ENCODE measurements at places on chromosomes 5 and 9. TPM values are rescaled to one million over a fixed set of nuclear protein-coding genes. Genes with fewer than 3 reads are reported as not detected.

DNA sequence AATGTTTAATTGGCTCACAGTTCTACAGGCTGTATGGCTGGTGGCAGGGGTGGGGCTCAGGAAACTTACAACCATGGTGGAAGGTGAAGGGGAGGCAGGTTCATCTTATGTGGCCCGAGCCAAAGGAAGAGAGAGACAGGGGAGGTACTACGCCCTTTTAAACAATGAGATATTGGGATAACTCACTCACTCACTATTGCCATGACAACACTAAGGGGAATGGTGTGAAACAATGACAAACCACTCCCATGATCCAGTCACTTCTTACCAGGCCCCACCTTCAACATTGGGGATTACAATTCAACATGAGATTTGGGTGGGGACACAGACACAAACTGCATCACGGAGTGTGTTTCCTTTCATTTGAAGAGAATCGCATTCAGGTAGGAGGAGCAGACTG is 220.9 kb downstream of the GADD45G start:
- no peak for DNase-seq

DNA sequence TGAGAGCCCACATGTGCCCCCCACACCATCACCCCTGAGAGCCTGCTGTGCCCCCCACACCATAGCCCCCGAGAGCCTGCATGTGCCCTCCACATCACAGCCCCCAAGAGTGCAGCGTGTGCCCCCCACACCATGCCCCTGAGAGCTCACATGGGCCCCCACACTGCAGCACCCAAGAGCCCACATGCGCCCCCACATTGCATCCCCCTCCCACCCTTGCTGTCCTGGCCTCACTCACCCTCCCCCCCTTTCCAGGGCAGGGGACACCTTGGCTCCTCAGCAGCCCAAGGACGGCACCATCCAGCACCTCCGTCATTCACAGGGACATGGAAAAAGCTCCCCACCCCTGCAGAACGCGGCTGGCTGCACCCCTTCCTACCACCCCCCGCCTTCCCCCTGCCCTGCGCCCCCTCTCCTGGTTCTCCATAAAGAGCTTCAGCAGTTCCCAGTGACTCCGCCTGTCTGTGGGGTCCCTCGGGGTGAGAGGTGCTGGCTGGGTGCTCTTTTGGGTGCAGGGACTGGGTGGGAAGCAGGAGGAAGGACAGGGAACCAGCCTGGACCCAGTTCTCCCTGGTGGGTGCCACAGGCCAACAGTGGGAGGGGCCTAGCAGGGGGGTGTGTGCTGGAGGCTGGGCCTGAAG is 5.0 kb downstream of the LCN1 start:
- no peak for DNase-seq

GRCh38 chr9:98255061-98255577 is 330 bp downstream of the TBC1D2 start:
- DNase-seq = no peak

DNA sequence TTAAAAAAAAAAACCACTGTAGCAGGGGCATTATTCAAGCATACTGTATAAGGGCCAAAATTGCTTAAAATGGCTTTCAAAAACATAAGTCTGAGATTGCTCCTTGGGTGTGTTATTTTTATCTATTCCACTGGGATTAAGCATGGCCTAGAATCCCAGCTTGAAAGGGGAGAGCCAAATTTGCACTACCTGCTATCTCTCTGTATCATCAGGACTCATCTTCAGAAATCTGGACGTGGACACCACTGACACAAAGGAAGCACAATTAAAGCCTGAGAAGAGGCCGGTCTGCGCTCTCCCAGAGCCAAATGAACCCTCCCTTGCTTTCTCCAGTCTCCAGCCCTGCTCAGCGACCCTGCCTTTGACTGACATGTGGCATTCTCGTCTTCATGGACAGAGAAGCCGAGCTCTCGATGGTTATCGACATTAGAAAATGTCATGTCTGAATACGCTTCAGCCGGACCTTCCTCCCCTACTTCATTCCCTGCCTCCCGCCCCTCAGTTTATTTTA is 151.3 kb downstream of the EBF1 start:
- no peak for DNase-seq

GRCh38 chr5:148477429-148477828 is 93.7 kb downstream of the FBXO38 start:
- no peak for DNase-seq

GRCh38 chr9:127524373-127524772 is 73.1 kb downstream of the LRSAM1 start:
- no peak for DNase-seq

DNA sequence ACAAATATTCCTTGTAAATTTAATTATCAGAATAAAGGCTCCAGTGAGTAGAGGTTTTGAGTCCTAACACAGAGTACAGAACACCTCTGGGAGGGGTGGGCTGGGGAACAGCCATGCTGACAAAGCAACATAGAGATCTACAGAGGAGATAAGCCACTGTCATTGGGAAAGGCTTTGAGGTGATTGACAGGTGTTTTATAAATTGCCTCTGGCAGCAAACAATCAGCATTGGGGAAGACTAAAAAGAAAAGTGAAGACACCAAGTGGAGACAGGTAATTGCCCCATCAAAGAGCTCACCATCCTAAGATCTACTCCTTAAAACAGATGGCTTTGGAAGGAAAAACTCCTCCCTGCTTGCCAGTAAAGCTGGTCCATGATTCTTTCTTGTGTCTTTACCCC is 189.7 kb upstream of the TLE4 start:
- no peak for DNase-seq

- DNase-seq = no peak
Observed at GRCh38 chr5:146560205-146560812, 44.3 kb upstream of the GPR151 start.

- no peak for DNase-seq
Observed at GRCh38 chr9:112166176-112167140, 8.6 kb downstream of the SUSD1 start.

- DNase-seq = no peak
Observed at GRCh38 chr9:124320062-124320973, 62.6 kb downstream of the NEK6 start.

GRCh38 chr5:78855026-78855425 is 130.1 kb downstream of the ARSB start:
- no peak for DNase-seq

GRCh38 chr5:86979811-86980411 is 287.8 kb upstream of the RASA1 start:
- DNase-seq = no peak

DNA sequence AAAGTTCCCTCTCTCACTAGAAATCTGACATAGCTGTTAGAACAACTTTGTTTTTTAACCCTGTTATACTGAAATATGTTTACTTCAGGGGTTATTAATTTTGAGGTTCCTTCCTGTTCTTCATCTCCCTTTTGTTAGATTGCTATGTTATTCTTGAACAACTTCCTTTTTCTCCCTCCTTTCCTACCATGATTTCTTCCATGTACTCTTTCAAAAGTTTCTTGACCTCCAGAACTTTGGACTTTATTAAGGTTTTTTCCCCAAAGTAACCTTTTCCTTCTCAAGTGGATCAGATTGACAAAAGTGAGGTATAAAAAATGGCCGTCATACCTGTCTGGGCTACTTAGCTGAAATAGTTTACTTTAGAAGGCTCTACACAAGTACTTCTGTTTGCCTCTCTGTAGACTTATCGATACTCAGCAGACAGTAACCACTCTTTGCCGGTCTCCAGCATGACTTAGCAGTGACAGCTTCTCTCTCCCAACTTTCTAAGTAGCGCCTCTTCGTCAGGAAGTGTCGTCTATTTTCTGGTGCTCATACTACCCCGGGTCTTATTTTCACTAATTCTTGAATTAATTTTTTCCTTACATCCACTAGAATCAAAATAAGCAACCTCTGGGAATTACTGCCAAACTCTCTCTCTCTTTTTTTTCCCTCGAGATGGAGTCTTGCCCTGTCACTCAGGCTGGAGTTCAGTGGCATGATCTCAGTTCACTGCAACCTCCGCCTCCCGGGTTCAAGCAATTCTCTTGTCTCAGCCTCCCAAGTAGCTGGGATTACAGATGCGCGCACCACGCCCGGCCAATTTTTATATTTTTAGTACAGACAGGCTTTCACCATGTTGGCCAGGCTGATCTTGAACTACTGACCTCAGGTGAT is 19.7 kb downstream of the NFIL3 start:
- DNase-seq = no peak

- DNase-seq = no peak
Observed at GRCh38 chr5:132445640-132445923, 45.0 kb downstream of the IRF1 start.

GRCh38 chr5:173833196-173833985 is 54.8 kb upstream of the CPEB4 start:
- DNase-seq = no peak

DNA sequence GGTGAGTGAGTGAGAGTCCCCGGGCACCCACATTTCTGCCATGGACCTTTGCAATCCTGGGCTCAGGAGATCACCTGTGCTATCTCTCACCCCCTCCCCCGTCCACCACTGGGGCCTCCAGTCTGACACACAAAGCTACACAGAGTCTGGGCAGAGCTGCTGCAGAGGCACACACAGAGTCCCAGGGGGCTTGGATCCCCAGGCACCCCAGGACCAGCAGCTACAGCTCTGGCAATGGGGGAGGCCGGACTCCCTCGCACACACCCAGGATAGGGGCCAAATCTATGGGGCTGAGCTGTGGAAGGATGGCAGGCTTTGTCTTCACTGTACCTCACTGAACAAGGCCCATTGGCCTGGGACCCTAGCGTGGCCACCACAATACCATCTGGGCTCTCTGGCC is 328.8 kb downstream of the MAN2A1 start:
- DNase-seq = no peak

DNA sequence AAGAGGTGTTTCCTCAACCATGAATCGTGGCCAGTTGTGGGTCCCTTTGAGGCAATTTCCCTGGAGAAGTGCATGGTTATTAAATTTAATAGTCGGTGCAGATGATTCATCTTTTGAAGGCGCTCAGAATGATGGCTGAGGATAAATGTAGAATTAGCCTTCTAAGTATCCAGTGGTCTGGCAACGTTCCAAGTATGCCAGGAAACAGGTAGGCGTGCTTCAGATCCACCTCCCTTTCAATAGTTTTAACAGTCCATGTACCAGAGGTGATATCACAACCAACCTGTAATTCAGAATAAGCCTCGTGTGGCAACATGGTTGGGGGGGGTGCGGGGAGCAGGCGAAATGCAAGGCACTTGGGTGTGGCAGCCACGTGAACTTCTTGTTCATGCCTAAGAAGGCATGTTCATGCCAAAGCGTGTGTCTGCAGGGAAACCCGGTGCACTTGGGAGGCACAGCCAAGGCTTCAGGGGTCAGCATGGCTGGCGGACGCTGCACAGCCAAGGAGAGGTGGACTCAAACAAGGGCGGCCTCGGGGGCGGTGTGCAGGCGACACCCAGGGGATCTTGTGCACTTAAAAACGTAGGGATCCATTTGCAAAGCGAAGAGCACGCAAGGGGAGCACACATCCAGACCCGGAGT is 5.2 kb upstream of the NKD2 start:
- no peak for DNase-seq

- DNase-seq = no peak
Observed at GRCh38 chr5:164818445-164818844, 1313.0 kb downstream of the MAT2B start.

DNA sequence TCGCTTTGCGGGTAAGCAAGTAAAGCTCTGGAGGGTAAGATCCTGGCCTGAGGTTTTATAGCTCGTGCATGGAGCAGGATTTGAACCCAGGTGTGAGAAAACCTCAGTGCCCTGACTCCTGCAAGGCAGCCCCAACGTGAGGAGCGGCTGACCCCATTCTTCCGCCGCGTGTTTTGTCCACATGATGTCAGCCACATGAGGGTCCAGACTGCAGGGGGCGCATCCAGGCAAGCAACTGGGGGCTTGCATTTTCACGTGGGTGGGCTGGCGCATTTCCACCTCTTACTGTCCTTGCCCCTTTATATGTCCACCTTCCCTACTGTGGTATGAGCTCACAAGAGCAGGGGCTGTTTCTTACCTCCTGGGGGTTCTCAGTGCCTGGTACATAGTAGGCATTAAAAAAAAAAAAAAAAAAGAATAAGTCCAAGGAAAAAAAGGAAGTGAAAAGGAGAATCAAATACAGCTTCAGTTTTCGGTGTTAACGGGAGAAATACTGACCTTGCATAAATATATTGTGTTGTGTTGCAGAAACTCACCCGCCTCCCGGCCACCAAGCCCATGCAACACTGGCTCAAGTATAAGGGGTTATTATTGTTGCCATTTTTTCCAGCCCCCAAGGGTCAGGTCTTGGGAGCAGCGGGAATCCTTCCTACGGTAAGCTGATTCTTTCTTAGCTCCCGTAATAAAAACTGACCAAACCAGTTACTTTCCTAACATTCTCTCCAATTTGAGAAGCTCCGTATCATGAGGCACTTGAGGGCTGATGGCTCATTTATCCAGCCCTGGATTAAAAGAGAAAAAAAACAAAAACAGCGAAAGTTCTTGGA is 15.0 kb downstream of the TLX3 start:
- no peak for DNase-seq

- peak; percentile 86 for DNase-seq
Observed at GRCh38 chr5:158519433-158520021, 580.2 kb downstream of the EBF1 start.

DNA sequence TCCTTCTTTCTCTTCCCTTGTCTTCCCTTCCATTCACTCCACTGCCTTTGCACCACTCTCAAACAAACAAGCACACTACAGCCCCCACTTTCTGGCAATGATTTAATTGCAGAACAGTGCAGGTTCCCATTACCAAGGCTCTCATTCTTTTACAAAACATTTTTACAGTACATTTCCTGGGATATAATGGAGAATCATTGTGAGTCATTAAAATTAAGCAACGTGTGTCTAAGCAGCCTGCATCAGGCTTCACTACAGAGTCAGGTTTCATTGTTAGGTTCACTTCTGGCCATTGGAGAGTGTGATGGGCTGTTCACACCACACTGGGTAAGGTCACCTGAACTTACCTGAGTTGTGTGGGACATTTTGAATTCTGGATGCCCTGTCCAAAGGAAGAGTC is 303.5 kb downstream of the TRIM32 start:
- DNase-seq = no peak

- DNase-seq = no peak
Observed at GRCh38 chr5:53170746-53171349, 61.3 kb upstream of the MOCS2 start.

DNA sequence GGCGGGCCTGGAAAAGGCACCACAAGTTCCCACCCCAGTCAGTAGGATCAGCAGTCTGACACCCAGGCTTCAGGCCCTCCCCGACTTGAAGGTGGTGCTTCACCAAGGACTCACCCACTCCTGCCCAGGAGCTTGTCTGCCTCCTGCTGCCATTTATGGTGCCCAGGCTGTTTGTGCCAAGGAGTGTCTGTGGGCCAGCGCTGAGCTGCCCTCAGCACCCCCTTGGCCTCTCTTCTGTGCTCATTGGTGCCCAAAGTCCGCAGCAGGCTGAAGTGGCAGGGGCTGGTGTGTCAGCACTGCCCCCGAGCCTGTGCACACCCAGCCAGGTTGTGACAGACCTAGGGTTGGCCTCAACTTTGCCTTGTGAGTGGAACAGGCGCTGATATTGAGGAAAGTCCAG is 23.5 kb downstream of the JMY start:
- DNase-seq = no peak

Gene PCDHB11
- total RNA-seq = 3.2 TPM

Gene AGXT2
- not detected for total RNA-seq

Gene SLC6A7
- not detected for total RNA-seq

Gene GAS1
- total RNA-seq = 47.4 TPM

Gene RASEF
- under 0.01 TPM for total RNA-seq

Gene NR6A1
- 2.8 TPM for total RNA-seq

Gene CAMK4
- 3.3 TPM for total RNA-seq

Gene SLCO6A1
- total RNA-seq = not detected

Gene GRXCR2
- total RNA-seq = not detected

Gene ADAMTS12
- 6.0 TPM for total RNA-seq

Gene NUTM2F
- total RNA-seq = not detected

Gene PCDHA4
- total RNA-seq = 0.83 TPM

Gene NPR3
- total RNA-seq = 2.1 TPM

Gene IFNA1
- not detected for total RNA-seq

All from esophagus muscularis mucosa (tissue), 4 donors.